ENCODE measurements at places on chromosomes 5 and 9.

GRCh38 chr5:146528236-146528635, 12.2 kb upstream of the GPR151 start:
- no peak for DNase-seq

- DNase-seq, result no peak
Observed at GRCh38 chr5:68406767-68407241, 191.2 kb downstream of the PIK3R1 start.

DNA sequence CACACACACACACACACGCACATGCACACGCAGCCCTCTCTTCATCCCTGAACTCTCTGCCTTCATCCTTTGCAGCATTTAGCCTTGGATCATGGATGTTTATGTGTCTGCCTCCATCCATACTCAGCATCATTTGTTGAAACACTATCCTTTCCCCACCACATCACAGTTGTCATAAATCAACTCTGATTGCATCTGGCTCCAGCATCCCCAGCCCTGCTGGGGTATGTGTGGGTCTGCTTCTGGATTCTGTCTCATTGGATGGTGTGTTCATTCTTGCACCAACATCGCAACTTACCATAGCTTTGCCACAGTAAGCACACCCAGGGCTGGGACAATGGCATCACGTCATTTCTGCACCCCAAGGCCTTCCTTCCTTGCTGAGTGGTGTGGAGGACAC, 175.4 kb downstream of the RGS3 start:
- DNase-seq, result no peak

GRCh38 chr5:14720236-14720923, 55.9 kb downstream of the OTULIN start:
- peak; percentile 89 for DNase-seq

DNA sequence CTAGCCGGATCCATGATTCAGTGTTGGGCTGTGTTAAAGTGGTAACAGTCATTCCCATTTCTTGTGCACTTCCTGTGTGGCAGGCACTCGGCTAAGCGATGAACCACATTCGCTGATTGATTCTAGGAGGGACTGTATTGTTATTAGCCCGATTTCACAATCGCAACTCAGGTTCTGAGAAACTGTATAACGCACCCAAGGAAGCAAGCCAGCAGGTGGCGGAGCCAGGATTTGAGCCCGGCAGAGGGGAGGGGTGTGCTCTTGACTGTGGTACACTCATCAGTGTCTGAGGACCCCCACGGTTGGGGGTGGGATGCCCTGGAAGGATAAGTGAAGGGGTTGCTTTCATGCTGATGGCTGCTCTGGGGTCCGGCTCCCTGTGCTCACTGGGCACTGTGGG, 34.7 kb downstream of the LRSAM1 start:
- DNase-seq, result no peak

DNA sequence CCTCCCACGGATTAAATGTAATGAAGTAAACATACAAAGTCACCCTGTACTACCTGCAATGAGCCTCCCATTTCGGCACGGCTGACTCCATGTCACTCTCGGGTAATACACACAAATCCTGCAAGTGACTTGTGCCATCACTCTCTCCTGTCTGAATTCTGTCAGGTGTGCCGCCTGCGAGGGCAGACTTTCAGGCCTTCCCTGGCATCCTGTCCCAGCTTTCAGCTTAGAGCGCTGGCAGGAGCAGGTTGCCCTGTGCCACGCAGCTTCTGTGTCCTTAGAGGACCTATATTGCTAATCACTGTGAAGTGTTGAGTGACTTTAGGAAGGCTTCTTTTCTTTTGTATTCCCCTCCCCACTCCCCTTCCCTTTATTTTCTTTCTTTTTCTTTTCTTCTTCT, 25.8 kb upstream of the S1PR3 start:
- DNase-seq, result no peak

- no peak for DNase-seq
Observed at GRCh38 chr9:94183240-94183999, 75.7 kb upstream of the ZNF169 start.

- DNase-seq, result no peak
Observed at GRCh38 chr9:134916161-134916665, 1.5 kb downstream of the FCN1 start.

- peak; percentile 74 for DNase-seq
Observed at GRCh38 chr5:134851307-134851923, 5.6 kb downstream of the C5orf24 start.

GRCh38 chr5:137507150-137507549, 8.0 kb upstream of the SPOCK1 start:
- DNase-seq, result peak; percentile 11

- DNase-seq, result peak; percentile 23
Observed at GRCh38 chr9:119365291-119366027, 3.8 kb downstream of the BRINP1 start.

- DNase-seq, result no peak
Observed at GRCh38 chr5:106595864-106596263, 1074.9 kb downstream of the EFNA5 start.

DNA sequence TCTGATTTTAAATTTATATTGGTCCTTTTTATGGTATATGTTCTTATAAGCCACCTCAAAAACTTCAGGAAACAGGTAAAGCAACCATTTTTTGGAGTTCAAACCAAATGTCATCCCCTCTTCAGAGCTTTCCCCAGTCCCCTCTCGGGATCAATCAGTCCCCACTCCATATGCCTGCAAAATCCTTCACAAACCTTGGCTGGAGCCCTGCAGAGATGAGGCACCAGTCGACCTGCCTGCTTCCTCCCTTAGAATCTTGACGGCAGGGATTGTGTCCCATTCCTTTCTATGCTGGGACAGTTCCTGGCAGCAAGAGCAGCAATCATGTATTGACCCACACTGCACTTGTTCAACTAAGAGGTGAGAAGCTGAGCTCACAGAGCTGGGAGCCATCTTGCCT, 22.6 kb downstream of the B4GALT1 start:
- no peak for DNase-seq

- DNase-seq, result no peak
Observed at GRCh38 chr5:150571836-150572235, 63.9 kb downstream of the NDST1 start.

DNA sequence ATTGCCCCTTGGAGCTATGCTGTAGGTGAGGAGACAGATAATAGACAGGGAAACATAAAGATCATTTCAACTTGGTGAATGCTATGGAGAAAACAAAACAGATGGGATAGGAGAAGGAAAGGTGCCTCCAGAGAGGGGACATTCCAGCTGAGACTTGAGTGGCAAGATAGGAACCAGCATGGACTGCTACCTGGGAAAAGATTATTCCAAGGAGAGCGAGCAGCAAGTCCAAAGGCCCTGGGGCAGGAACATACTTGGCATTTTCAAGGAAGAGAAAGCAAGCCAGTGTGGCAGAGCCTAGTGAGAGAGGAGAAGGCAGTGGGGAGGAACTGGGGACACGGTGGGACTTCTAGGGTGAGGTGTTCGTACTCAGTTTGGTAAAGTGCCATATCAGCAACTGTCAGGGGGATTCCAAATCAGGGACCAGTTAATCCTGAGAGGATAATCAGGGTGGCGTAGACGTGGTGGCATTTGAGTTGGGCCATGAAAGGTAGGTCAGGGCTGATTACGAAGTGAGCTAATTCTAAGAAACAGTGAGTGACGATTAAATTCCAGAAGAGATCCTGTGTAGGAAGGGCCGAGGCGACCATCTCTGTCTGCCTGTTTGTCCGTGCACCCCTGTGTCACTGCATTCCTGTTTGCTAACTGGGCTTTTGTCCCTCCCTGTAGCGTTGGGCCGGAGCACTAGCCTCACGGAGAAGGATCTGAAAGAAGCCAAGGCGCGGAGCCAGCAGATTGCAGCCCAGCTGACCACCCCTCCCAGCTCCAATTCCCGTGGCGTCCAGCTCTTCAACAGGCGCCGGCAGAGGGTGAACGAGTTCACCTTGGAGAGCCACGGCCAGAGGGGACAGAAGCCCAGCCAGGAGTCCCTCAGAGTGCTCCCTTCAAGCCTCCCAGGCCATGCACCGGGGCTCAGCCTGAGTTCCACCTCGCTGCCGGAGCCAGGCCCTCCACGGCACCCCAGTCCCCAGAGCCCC, 7.1 kb downstream of the SYNPO start:
- DNase-seq, result no peak

- DNase-seq, result no peak
Observed at GRCh38 chr9:99860266-99860665, 38.6 kb downstream of the NR4A3 start.

DNA sequence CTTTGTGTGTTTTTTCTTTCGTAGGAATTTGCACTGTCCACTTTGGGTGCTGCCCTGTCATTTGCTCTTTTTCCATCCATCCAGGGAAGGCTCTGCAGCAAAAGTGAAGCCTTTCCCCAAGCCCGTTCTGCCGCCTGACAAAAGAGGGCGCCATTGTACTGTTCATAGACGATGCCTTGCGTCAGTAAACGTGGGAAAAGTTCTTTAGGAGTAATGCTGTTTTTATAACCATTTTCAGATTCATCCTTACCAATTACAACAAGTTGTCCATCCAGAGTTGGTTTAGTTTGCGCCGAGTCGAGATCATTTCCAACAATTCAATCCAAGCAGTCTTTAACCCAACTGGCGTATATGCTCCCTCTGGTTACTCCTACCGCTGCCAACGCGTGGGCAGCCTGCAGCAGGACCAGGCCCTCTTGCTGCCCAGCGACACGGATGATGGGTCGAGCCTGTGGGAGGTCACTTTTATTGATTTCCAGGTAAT, 34.3 kb upstream of the RPS23 start:
- DNase-seq, result peak; percentile 87

DNA sequence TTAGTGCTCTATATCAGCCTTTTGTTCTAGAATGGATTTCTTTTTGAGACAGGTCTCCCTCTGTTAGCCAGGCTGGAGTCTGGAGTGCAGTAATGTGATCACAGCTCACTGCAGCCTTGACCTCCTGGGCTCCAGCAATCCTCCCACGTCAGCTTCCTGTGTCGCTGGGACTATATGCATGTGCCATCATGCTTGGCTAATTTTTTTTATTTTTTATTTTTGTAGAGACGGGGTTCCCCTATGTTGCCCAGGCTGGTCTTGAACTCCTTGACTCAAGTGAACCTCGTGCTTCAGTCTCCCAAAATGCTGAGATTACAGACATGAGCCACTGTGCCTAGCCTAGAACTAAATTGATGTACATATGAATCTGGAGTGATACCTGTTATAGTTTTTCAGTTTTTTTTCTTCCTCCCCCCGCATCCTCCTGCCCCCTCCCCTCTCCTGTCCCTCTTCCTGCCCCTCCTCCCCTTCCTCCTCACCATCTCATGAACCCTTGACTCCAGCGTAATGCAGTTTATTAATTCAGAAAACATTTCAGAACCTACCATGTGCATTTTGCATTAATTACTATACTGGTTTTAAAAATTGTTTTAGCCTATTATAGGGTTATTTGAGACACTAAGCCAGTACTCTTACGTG, 37.4 kb upstream of the TNFAIP8 start:
- no peak for DNase-seq

DNA sequence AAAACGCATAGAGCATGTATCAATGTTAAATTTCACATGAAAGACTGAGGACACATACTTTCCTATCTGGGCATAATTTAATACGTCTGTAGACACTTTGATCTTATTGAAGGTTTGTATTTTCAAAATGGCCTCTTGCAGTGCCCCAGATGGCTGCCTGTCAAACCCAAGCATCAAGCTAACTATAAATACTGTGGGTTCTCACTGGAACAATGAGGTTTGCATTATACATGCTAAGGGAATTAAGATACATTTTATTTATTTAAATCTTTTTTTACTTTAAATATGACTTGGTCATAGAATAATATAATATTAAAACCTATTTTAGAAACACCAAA, 702.9 kb upstream of the GRAMD2B start:
- DNase-seq, result no peak

GRCh38 chr9:130298662-130299279, 33.2 kb downstream of the HMCN2 start:
- DNase-seq, result peak; percentile 34

GRCh38 chr5:54243483-54244080, 66.8 kb downstream of the ARL15 start:
- DNase-seq, result peak; percentile 52

DNA sequence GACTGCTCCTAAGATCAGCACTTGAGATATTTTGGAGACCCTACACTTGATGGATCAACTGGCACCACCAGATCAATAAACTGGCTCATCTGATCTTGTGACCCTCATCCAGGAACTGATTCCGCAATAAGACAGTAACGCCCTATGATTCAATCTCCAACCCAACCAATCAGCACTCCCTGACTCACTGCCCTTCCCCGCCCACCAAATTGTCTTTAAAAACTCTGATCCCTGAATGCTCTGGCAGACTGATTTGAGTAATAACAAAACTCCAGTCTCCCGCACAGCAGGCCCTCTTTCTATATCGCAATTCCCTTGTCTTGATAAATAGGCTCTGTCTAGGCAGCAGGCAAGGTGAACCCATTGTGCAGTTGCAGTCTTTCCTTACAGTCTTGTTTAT, 677.0 kb downstream of the LRRC70 start:
- DNase-seq, result no peak

- DNase-seq, result no peak
Observed at GRCh38 chr9:70094747-70095146, 51.1 kb downstream of the MAMDC2 start.

DNA sequence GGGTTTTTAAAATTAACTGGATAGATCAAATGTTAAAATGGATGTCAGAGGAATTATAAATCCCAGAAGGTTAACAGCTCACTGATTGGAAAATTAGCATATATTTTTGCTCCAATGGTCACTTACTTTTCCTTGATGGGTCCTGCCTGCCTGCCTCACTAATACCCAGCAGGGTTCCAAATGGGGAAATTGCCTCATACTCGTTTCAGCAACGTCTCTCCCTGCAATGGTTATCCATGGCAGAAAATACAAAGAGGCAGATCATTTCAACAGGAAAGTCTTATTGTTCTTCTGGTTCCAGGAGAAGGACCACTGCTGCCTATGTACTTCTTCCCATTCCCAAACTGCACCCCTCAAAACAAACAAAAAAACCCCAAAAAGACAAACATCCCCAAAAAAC, 71.3 kb downstream of the ERP44 start:
- DNase-seq, result no peak

GRCh38 chr9:69009708-69010107, 4.2 kb downstream of the PRKACG start:
- no peak for DNase-seq

GRCh38 chr5:147188200-147189108, 46.4 kb upstream of the STK32A start:
- peak; percentile 67 for DNase-seq

DNA sequence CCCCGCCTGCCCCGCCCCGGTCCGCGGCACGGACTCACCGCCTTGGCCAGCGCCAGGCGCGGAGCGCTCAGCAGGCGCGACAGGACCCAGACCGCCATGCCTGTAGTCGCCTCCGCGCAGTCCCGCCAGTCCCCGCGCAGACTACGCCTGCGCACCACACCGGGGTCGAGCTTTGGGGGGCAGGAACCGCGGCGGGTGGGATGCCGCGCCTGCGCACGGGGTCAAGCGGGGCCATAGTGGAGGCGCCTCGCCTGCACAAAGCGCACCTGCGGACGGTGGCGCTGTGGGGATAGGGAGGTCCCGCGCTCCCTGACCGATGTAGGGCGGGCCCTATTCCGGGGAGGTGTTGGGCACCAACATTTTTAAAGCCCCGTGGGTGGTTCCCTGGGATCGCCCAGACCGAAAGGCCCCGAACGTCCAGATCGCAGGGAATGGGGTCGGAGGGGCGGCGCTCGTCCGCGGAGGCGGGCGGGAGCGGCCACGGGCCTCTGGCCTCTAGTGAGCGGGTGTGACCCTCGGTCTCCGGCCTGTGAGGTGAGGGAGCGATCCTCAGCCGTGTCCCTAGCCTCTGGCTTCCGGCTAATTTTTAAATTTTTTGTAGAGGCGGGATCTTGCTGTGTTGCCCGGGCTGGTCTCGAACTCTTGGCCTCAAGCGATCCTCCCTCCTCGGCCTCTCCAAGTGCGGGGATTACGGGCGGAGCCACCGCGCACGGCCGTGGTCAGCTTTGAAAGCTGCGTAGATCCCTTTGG, 70.8 kb upstream of the LPCAT1 start:
- DNase-seq, result peak; percentile 48
